ENCODE measurements at places on chromosomes 7 and 10.

GRCh38 chr7:29065181-29065857 lies 81.0 kb downstream of the CPVL start:
- no peak for DNase-seq

GRCh38 chr10:31602541-31603234 lies 283.7 kb downstream of the ZEB1 start:
- DNase-seq, result peak; percentile 79

- no peak for DNase-seq
These were observed 69.4 kb downstream of the CARD11 start for GRCh38 chr7:2974093-2974819.

DNA sequence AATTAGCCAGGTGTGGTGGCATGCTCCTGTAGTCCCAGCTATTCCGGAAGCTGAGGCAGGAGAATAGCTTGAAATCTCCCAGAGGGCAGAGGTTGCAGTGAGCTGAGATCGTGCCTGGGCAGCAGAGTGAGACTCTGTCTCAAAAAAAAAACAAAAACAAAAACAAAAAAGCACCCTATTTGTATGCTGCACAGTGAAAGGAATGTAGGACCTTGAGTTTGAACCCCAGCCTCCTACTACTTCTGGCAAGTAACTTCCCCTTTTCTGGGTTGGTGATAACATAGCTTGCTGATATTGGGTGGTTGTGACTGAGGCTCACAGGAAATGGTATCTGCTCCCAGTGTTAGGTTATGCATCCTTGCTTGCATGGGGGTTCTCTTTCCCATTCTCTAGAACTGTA lies 205.3 kb downstream of the BUB3 start:
- DNase-seq, result no peak

DNA sequence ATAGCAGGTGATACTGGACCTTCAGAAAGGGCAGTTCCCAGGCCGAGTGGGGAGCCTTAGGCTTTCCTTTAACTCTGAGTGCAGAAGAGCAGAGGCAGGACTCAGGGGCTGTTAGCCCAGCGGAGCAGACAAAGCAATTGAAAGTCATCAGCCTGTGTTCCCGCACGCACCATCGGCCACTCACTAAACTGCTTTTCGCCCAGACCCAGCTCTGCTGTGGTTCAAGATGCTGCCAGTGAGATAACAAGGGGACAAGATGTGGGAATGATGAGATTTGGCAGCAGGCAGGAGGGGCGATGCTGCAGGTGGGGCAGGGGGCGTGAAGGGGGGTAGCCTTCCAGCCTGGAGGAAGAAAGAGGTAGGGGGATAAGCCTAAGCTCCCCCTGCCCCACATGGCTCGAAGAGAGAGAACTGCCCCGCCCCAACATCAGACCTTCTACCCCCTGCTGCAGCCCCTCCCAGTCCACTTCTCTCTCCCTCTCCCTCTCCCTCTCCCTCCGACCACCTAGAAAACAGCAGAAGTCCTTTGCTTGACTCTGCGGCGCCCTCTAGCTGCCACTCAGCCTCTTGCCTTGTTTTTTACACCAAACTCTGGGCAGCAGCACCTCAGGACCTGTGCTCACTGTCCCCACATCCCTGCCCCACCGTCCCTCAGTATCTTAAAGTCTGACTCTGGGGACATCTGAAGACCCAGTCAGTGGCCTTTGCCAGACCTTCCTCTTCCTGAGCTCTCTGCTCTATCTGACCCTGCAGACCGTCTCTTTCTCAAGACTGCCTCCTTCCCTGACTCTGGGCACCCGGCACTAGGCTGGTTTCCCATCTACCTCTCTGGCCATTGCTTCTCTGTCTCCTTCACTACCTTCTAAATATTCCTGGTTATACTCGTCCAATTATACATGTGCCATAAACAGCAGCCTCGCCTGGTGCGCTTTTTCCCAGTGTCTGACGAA lies 110.5 kb downstream of the C10orf105 start:
- DNase-seq, result peak; percentile 59

- peak; percentile 96 for DNase-seq
These were observed 67.6 kb downstream of the DOCK1 start for GRCh38 chr10:126972635-126973414.

GRCh38 chr7:108515630-108516029 lies 10.3 kb downstream of the PNPLA8 start:
- no peak for DNase-seq

- peak; percentile 7 for DNase-seq
These were observed 580 bp downstream of the EEPD1 start for GRCh38 chr7:36153571-36154097.

- DNase-seq, result peak; percentile 56
These were observed 535 bp downstream of the BTRC start for GRCh38 chr10:101354328-101355071.

GRCh38 chr7:86745013-86745745 lies 101.5 kb downstream of the GRM3 start:
- DNase-seq, result no peak

GRCh38 chr7:137985253-137985896 lies 16.5 kb downstream of the CREB3L2 start:
- DNase-seq, result no peak

- DNase-seq, result peak; percentile 80
These were observed 41.5 kb upstream of the ZNF32 start for GRCh38 chr10:43689955-43690771.

DNA sequence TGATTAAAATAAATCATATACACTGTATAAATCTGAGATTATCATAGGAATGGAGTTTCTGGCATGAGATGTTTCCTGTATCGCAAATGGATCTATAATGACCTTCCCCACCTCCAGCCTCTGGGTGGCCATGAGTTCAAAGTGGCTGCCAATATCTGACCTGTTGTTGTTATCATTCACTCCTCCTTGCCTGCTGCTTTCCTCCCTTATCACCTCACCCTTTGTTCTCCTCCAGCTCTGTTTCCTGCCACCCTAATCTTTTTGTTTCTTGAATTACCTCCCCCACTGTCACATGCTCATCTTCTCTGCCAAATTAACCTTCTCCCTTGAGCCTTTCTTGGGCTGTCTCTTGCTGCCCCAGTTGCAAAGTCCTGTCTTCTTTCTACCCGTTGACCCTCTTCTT lies 12.0 kb downstream of the SCD start:
- DNase-seq, result no peak

GRCh38 chr7:7790041-7790741 lies 71.8 kb upstream of the RPA3 start:
- DNase-seq, result peak; percentile 46

DNA sequence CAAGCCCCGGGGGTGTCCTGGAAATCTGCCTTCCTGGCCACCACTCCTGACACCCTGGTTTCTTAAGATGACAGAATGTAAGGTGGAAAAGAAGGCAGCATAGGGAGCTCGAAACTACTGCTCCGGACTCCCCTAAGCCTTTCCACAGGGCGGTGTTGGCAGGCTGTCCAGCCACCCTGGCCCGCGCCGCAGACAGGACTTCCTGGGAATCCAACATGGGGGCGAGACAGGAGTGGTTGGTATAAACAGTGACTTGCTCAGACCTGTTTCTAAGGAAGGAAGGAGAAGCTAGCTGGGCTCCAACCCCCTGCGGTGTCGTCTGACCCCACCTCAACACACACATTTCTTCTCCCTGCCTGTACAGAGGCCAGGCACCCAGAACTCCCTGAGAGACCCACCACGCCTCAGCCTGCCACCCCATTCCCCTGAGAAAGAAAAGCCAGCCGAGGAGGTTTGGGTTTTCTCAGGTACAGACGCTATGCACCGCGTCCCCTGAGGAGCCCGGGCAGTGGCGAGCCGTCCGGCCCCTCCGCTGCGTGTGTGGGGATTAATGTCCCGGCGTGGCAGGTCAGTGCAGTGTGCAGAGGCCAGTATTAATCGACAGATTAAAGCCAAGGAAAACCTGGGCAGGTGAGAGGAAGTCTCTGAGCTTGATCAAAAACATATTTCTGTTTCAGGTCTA lies 349.6 kb upstream of the MKI67 start:
- DNase-seq, result no peak

- DNase-seq, result no peak
These were observed 22.8 kb upstream of the TARP start for GRCh38 chr7:38296059-38296857.

- no peak for DNase-seq
These were observed 21.9 kb downstream of the THNSL1 start for GRCh38 chr10:25038325-25038724.

DNA sequence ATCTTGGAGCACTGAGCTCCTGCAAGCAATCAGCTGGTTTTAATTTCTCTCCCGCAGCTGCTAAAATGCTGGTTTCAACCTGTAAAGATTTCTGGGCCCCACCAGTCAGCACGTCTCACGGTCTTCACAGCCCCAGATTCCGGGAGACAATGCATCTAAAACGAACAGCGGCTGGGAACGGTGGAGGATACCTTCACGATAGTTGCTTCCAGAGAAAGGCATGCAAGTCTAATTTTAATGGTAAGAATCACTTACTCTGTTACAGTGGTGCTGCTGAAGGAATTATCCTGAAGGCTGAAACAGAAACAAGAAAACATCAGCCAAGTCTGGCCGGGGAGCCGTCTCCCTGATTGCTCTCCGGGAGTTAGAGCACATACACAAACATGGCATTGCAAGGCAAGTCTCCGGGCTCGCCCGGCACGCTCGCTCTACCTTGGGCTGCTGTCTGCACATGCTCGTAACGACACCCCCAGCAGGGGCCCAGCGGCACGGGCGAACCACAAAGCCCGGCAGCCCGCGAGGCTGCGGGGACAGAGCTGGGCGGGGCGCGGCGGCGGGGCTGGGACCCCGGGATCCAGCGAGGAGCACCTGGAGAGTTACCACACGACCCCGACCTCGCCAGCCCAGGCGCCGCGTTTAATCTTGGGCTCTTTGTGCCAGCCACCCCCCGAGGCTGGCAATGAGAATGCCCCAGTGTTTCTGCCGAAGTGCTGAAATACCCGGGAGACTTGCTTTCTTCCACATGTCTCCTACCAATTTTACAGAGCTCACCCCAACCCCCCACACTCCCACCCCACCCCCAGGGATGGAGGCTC lies at the start of gene FAM13C:
Gene FAM13C, minus strand, starts transcription at position 406 of the 815 bp plus-strand sequence. Its CDS starts 89 bp downstream, at position 317.
- peak; percentile 46 for DNase-seq

DNA sequence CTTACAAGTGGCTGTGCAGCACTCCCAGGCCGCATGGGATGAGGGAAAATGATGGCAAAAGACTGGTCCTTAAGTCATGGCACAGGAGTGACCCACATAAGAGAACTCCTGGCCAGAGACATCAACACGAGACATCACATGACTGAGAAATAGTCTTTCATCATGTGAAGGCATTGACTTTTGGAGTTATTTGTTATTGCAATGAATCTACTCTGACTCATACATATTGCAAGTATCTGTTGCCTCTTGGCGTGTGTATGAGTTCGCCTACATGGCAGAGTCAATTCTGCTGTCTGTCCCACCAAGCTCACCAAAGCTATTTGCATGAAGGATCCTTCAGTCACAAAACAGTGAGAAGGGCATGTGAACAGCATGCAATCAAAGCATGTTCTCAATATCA lies 59.7 kb upstream of the HABP2 start:
- peak; percentile 73 for DNase-seq

DNA sequence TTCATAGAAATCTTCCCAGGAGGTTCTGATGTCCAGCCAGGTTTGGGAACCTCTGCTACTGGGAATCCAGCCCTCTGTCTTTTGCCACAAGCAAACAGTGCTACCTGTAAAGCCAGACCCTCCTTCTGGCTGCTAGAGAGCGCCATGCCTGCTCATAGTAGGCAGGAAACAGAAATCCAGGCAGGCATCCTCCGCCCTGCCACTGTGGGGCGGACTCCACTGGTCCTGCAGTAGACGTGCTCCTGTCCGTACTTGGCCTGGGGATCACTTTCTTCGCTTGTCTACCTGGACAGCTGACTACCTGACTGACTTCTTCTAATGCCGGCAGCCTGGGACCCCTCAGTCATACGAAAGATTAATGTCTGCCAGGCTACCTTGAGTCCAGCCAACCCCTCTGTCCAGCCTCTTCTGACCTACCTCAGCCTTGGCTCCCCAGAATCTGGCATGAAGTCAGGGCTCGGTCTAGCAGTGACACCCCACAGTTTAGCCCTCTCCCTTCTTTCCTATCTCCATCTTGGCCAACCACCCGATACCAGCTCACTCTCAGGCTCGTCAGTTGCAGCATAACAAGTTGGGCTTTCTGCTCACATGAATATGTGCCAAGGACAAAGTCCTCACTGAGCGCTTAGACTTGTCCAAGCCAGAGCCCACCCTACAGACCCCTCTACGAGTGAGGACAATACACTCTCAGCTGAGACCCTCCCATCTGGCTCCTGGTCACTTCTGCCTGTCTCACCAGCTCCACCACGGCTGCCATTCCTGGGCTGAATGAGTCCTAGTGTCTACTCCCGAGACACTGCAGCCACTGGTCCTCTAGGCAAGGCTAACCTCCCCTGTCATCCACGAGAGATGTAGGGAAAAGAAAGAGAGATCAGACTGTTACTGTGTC lies 43.9 kb upstream of the OPALIN start:
- DNase-seq, result no peak

DNA sequence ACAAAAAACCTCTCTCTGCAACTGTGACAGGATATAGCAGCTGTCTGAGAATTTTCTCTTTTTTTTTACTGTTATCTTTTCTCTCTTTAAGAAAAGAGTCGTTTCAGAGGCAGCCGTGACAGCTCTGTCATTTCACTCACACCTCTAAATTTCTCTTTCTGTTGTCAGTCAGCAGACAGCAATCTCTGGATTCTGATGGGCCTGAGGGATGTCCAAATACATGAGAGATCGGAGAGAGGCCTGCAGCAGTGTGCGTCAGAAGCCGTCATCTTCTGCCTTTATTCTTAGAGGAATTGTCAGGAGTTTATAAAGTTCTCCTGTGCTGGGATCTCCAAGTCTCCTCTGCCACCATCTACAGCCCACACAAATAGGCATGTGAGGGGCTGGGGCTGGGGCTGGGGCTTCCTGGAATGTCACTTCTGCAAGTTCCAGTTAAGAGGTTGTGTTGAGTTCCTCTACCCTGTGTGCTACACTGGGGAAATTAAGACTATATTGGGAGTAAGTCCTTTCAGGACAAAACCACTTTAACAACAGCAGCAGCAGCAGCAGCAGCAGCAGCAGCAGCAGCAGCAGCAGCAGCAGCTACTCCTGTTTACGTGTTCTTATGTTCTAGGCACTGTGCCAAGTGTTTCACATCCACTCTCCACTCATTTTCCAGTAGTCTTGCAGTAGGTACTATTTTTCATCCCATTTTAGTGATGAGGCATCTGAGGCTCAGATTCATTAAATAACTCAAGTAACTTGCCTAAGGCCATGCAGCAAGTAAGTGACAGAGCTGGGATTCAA lies 541.3 kb downstream of the LRMDA start:
- peak; percentile 27 for DNase-seq

- DNase-seq, result no peak
These were observed 56.1 kb downstream of the ZNF92 start for GRCh38 chr7:65429642-65430343.

GRCh38 chr10:70779088-70779487 lies 6.1 kb downstream of the TBATA start:
- no peak for DNase-seq
